Mucosa of gallbladder (tissue), 1 donor: ENCODE measurements at places on chromosomes 16 and 17. TPM values are rescaled to one million over a fixed set of nuclear protein-coding genes. Genes with fewer than 3 reads are reported as not detected.
A peak's percentile ranks its signal among the peaks of the same experiment; 100 is the strongest.

The GP2 gene
- total RNA-seq, result 558 TPM

The TPSD1 gene
- total RNA-seq, result 0.69 TPM

The TEDC2 gene
- 0.60 TPM for total RNA-seq

The FGF11 gene
- total RNA-seq, result 2.7 TPM

The KRTAP2-3 gene
- total RNA-seq, result not detected

The C16orf92 gene
- not detected for total RNA-seq

DNA sequence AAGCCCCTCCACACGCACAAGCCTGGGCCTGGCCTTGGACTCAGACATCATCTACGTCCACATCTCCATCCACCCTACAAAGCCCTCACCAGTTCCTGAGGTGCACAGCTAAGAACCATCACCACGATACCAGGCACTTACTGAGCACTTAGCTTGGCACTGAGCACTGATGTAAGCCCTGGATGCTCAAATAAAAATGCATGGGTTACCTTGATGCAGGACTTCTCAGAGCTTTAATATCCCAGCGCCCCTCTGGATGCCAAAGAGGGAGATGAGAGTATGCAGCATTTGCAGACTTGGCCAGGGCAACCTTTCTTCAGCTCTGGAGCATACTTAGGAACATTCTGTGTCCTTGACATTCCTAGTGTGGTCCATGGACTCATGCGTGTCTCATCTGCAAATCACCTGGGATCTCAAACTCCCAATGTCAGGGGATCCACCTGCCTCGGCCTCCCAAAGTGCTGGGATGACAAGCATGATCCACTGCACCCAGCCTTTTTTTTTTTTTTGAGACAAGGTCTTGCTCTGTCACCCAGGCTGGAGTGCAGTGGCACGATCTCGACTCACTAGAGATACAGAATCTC is 69.8 kb downstream of the RAB11FIP4 start:
- no peak for DNase-seq

GRCh38 chr16:80663078-80663477 is 122.3 kb downstream of the DYNLRB2 start:
- DNase-seq, result no peak

GRCh38 chr16:27984121-27984520 is 79.4 kb downstream of the GSG1L start:
- no peak for DNase-seq

DNA sequence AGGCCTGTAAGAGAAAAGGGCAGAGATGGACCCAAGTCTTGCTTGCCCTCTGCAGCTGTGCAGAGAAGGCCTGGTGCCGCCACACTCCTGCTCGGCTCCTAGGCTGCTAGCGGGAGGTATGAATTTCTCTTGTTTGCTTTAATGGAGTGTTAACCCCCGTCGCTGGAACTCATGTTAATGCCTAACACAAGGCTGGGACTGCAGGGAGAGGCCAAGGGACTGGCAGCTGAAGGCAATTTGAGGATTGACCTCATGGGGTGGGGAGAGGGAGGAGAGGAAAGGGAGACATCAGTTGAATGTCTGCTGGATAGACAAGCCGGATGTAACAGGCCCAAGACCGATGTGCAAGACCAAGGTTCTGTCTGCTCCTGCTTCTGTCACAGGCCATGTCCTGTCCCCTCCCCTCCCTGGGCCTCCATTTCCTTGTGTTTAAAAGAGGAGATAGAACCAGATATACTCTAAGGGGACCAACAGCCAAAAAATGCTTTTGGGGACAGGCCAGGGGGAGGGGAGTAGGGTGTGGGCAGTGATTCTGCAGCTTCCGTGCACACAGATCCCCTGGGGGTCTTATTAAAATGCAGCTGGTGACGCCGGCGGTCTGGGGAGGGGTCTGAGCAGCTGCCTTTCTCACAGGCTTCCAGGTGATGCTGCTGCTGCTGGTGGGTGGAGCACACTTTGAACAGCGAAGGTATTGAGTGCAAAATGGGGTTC is 46.7 kb upstream of the TBX2 start:
- no peak for DNase-seq

- peak; percentile 71 for DNase-seq
These were observed at the start of gene CEP112 for GRCh38 chr17:66191593-66192377. Gene CEP112, minus strand, starts transcription at chr17:66192133.

- no peak for DNase-seq
These were observed 37.0 kb upstream of the AKAP1 start for GRCh38 chr17:57048096-57048495.

DNA sequence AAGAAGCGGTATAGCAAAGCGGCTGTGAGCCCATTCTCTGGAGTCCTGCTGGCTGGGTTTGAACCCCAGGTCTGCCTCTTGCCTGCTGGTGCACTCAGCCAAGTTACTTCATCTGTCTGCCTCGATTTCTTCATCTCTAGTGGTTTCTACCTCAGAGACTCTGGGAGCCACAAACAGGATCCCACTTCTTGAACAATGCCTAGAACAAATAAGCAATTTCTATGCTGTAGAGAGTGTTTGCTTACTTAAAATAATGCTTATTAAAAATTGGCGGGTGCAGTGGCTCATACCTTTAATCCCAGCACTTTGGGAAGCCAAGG is 75.5 kb downstream of the CMIP start:
- no peak for DNase-seq

GRCh38 chr16:67606632-67607031 is 38.3 kb upstream of the CARMIL2 start:
- no peak for DNase-seq

- DNase-seq, result no peak
These were observed 1.4 kb upstream of the LLGL1 start for GRCh38 chr17:18224053-18224386.

- no peak for DNase-seq
These were observed 33.6 kb upstream of the ATF7IP2 start for GRCh38 chr16:10352262-10352661.

DNA sequence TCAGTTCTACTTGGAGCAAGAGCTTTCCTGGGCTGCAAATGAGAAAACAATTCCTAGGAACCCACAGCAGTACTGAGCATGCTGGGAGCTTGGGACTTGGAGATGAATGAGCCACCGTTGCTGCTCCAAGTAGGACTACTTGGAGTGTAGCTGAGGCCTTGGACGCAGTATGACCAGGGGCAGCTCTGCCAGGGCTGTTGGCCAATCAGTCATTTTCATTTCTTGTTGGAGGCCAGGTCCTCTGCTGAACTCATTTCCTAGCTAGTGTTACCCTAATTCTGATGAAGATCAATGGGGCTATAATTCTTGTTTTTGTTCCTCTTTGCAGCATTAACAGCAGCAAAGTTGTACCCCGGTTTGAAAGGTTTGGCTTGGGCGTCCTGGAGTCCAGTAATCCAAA is 8.0 kb upstream of the LGALS9 start:
- no peak for DNase-seq

DNA sequence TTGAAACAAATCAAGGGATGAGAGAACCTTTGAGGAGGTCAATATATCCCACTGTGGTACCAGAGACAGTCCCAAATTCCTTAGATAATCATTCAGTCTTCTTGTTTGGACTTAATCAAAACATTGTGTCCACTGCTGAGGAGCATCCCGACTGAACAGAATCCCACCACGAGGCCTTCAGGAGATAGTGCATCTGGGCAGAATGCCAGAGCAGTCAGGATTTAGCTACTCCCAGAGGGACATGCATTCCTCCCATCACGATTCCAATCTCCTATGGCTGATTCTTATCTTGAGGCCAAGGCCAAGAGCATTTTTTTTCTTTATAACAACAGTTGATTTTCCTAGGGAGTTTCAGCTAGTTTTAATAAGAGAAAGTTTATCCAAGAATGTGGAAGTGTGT is 87.4 kb upstream of the COX10 start:
- no peak for DNase-seq

DNA sequence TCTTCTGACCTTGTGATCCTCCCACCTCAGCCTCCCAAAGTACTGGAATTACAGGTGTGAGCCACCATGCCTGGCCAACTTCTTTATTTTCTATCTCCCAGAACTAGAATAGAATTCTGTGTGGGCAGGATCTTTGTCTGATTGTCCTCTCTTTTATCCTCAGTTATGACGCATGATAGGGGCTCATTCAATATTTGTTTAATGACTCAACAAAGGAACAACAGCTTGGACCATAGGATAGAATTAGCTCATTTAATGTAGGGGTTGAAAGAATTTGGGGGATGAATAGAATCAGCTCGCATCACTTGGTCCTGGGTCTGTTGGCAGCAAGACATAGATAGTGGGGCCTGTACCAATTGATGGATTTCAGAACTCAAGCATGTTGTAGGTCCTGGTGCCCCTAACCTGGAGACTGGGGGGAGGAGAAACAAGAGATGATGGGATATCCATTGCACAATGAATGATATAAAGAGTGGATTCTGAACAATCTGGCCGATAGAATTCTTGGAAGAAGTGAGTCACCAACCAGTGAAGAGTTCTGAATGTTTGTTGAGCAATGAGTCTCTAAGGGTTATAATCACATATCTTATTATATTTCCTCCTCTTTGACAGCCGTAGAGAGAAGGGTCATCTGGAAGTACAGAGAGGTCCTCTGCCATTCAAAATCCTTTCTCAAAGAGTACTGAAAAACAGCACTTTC is 250.2 kb downstream of the HS3ST4 start:
- DNase-seq, result no peak
